ENCODE measurements at places on chromosomes 5 and 9. TPM values are rescaled to one million over a fixed set of nuclear protein-coding genes. Genes with fewer than 3 reads are reported as not detected.

DNA sequence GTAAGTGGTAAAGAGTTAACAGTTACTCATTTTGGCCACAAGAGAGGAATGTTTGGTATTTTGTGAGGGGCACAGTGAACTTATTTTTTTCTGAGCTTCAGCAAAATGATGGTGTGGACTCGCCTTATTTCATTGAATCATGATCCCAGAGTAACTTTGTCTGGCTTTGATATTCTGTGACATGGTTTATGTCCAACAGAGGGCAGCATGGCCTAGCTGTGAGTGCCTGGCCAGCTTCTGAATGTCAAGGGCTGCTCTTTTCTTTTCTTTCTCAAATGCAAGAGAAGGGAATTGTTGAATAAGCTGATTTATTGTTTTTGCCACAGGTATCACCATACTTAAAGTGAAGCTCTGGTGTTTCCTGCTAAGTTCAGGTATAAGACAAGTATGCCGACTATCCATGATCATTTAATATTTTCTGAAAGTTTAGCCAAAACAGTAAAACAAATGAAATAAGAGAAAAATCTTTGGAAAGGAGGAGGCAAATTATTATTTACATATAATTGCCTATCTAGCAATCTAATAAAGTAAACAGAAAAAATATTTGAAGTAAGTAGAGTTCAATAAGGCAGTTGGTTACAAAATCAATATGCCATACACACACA lies 31.7 kb downstream of the MRPL22 start:
- no peak overlapping the region for H3K4me3 ChIP-seq
- H3K27ac ChIP-seq: no peak overlapping the region
- peaks cover 20% of the 10 kb centered on the region for H3K36me3 ChIP-seq
- peaks cover 3% of the 10 kb centered on the region for H3K4me1 ChIP-seq
- H3K27me3 ChIP-seq: no peaks in the 10 kb centered on the region

GRCh38 chr5:59182760-59183159 lies 599.9 kb downstream of the RAB3C start:
- no peak overlapping the region for H3K27ac ChIP-seq
- no peaks in the 10 kb centered on the region for H3K36me3 ChIP-seq
- DNase-seq: no peak
- H3K27me3 ChIP-seq: peaks cover 10% of the 10 kb centered on the region
- H3K4me3 ChIP-seq: no peak overlapping the region
- H3K4me1 ChIP-seq: peaks cover 8% of the 10 kb centered on the region

GRCh38 chr9:136901516-136902258 lies 15.4 kb downstream of the TRAF2 start:
- H3K4me1 ChIP-seq: peaks cover 41% of the 10 kb centered on the region
- H3K27me3 ChIP-seq: no peaks in the 10 kb centered on the region
- H3K36me3 ChIP-seq: peaks cover 54% of the 10 kb centered on the region

Gene SHC3
- not detected for total RNA-seq

Gene WNK2
- total RNA-seq: 3.3 TPM

GRCh38 chr9:76895186-76895585 lies 10.7 kb downstream of the PRUNE2 start:
- no peak for DNase-seq
- peaks cover 16% of the 10 kb centered on the region for H3K27me3 ChIP-seq
- no peak overlapping the region for H3K4me3 ChIP-seq
- H3K27ac ChIP-seq: no peak overlapping the region
- no peaks in the 10 kb centered on the region for H3K4me1 ChIP-seq
- no peaks in the 10 kb centered on the region for H3K36me3 ChIP-seq

Gene SLCO4C1
- total RNA-seq: 0.28 TPM

All from activated CD4-positive, alpha-beta T cell treated with anti-CD3 and anti-CD28 coated beads for 36 hours (primary cell).